SW 1271 (cell line): ENCODE measurements at places on chromosomes 11 and 22.
A peak's percentile ranks its signal among the peaks of the same experiment; 100 is the strongest.

- no peak for DNase-seq
These were observed 8.4 kb upstream of the SLC15A3 start for GRCh38 chr11:60960405-60960804.

- no peak for DNase-seq
These were observed 165.2 kb downstream of the PGR start for GRCh38 chr11:100964435-100964834.

- DNase-seq, result no peak
These were observed 4.1 kb downstream of the BRMS1 start for GRCh38 chr11:66340596-66341501.

DNA sequence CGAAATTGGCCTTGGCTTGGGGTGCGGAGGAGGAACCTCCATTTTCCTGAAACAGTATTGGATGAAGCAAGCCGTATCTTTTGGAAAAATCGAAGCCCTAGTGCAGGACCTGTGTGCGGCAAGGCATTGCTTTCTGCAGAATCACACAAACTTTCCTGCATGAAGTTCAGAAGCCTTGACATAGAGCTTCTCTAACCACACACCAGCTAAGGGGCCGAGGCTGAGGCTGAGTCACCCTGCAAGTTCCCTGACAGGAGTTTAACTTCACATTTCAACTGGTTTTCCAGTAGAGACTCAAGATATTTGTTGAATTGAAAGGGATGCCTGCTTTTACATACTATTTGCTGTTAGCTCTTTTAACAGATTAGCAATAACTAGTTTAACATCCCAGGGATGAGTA, 67.8 kb downstream of the TCF20 start:
- DNase-seq, result no peak

- peak; percentile 22 for DNase-seq
These were observed 223.6 kb downstream of the ADAMTS15 start for GRCh38 chr11:130671801-130672700.

DNA sequence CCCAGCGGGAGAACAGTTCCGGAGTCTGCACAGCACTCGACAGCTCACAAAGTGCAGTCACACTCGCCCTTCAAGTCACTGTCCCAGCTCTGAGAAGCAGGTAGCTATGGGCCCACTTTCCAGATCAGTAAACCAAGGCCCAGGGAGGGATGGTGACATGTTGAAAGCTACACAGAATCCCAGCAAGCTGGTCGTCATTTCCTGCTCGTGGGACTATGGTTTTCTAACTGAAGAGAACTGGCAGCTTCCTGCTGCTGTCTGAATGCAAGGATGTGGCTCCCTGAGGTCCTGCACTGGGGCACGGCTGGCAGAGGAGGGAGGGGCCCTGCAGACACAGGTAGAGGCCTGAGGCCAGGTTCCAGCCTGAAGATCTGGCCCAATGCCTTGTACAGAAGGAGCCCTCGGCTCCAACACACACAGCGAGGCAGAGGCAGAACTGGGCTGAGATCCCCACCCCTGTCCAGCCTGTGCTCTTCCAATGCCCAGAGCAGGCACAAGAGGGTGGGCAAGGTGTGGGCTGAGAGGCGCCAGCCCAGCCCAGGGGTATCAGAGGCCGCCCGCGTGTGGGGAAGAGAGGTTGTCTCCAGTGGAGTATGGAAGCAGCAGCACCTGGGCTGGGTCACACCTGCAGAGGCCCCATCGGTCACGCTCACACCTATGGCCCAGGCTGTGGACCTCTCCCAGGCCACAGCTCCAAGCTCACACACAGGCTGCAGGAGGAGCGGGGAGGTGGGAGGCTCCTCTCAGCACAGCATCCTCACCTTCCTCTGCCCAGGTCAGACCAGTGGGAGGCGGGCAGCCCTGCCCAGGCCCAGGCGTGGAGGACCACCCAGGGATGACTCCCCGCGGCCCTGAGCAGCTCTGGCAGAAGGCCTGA, 119.2 kb downstream of the PHF21B start:
- no peak for DNase-seq

GRCh38 chr22:37618072-37618656, 9.5 kb downstream of the GGA1 start:
- no peak for DNase-seq

- DNase-seq, result no peak
These were observed 44.5 kb downstream of the ZNF280B start for GRCh38 chr22:22463855-22464540.

GRCh38 chr22:22593964-22594656, 35.0 kb upstream of the PRAME start:
- peak; percentile 6 for DNase-seq

DNA sequence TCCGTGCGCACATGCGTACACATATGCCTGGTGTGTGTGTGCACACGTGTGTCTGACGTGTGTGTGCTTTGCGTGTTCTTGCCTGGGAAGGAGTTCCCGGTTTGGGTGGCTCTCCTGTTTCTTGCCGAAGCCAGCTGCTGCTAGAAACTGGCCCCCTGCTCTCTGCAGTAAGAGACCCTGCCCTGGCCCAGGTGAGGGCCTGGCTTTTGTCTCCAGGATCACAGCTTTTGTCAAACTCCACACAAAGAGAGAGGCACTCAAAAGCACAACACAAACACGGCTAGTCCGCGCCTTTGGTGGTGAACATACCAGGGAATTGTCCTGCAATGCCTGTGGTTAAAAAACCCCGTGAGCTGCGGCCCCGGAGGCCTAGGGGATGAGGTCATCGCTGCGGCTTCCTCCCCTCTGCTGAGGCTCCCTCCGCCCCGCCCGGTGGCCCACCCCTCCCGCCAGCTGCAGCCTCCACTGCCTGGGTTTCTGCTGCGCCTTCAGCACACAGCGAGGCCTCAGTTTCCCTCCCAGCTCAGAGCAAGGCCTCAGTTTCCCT, 88.9 kb downstream of the KCNQ1 start:
- peak; percentile 74 for DNase-seq

DNA sequence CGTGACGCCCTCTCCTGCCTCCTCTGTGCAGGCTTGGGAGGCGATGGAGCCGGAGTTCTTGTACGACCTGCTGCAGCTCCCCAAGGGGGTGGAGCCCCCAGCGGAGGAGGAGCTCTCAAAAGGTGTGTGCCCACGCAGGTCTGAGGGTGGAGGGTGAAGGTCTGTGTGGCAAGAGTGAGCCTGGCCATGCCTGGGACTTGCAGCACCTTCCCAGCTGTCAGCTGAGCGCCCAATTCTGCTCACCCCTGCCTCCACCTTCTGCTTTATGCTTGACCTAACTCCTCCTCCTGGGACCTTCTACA, 2.5 kb downstream of the PARVG start:
- DNase-seq, result no peak

DNA sequence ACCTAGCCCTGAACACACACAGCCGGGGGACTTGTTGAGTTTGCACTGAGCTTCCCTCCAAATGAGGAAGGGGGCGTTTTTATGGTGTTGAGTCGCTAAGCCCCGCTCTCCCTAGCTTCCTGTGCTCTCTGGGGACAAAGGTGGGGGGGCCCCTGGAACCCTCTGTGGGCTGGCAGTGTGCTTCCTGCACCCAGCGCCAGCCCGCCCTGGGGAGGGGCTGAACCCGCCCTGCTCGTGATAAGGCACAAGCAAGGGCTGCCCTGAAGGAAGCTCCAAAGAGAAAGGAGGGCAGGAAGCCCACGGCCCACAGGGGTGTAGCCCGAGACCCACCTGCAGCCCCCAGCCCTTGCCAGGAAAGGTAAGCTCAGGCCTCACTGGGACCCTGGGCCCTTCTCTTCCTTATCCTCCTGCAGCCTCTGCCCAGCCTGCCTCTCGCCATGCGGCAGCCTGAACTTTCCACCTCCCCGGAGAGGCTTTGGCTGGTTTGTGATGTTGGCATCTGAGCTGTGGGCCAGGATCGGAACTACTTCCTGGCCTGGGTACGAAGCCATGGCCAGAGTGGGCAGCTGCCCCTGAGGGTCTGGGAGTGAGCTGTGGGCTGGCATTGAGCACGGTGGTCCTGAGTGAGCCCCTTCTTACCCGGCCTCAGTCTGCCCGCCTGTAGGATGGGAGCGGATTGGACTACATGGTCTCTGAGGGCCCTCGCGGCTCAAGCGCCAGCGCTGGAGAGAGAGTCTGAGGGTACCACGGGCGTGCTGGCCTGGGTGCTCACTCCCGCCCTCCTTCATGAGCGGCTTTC, at the start of gene FERMT3:
FERMT3 (plus strand) TSS at position 265 of the 799 bp plus-strand sequence. CDS start 644 bp downstream, outside the sequence.
- DNase-seq, result no peak

- no peak for DNase-seq
These were observed 95.4 kb upstream of the GALNT18 start for GRCh38 chr11:11717064-11717725.

DNA sequence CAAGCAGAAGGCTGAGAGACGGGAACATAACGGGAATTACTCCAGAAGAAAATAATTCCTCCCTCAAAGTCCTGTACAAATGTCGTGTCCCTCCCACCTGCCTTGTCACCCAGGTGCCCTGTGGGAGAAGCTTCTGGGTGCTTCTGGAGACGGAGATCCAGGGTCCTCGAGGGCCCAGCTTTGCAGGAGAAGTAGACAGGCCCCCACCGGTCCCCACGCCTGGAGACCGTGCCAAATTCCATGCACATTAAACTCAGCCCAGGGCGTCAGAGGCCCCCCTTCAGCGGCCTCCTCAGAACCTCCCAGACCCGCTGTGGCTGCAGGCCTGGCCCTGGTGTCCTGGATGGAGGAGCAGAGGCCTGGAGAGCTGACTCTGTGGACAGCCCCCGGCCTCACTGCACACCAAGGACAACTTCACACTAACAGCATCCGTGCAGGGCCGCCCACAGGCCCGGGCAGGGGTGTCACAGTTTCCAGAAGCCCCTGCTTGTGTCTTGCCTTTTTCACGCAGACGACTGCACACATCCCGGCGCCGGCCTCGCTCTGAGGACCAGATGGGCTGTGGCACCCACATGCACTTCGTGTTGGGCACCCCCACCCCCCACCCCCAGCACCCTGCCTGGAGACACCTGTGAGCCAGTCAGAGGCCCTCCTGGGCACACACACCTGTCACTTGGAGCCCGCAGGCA, 734.3 kb downstream of the BRD1 start:
- no peak for DNase-seq

- DNase-seq, result peak; percentile 69
These were observed at the start of gene UBASH3B for GRCh38 chr11:122655527-122656072. TSS of gene UBASH3B (plus strand) at chr11:122655722. CDS start at chr11:122656050, 328 bp downstream.

DNA sequence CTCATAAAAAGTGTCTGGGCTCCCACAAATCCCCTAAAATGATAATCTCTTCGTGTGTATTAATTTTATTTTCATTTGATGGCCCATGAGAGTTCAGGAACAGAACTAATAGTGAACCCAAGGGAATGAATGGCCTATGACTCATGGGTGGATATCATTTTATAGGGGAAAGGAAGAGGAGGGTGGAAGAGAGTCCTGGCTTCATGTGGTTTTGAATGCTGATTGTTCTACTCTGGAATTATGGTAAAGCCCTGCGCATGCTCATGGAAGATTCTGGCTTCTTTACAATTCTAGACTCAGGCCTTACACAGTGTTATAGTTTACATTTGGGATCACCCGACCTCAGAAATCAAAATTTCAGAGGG, 35.2 kb downstream of the MAML2 start:
- no peak for DNase-seq

DNA sequence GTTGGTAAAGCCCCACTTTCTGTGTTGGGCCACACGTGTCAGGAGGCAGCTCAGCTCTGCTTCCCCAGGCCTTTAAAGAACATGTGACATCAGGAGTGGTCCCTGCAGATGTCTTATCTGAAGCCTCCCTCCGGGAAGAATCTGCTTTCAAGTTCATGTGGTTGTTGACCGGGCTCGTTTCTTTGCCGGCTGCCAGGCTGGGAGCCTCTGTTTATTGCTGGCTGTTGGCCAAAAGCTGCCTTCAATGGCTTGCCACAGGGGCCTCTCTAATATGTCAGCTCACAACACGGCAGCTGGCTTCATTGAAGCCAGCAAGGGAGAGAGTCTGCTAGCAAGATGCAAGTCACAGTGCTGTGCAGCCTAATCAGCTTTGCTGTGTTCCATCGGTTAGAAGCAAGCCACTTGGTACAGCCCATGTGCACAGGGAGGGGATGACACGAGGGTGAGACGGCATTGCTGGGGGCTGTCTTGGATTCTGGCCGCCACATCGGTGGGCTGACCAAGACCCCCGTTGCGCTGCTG, 14.6 kb downstream of the MRGPRF start:
- DNase-seq, result no peak

GRCh38 chr11:74468058-74468457, 709 bp upstream of the KCNE3 start:
- no peak for DNase-seq

DNA sequence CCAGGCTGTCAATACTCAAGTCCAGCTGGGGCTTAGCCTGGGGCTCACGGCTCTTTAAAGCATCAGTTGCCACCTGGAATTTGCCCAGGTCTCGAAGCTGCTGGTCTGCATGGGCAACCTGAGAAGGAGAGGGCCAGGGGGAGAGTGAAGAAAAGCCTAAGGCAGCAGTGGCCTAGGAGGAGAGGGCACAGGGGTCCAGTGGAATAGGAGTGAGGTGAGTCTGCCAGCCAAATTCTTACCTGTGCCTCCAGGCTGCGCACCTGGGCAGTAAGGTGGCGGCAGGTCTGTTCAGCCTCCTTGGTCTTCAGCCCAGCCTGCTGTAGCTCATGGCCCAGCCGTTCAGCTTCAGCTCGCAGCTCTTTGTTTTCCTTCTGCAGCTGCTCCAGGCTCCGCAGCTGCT, 10.0 kb downstream of the IL18BP start:
- DNase-seq, result no peak

DNA sequence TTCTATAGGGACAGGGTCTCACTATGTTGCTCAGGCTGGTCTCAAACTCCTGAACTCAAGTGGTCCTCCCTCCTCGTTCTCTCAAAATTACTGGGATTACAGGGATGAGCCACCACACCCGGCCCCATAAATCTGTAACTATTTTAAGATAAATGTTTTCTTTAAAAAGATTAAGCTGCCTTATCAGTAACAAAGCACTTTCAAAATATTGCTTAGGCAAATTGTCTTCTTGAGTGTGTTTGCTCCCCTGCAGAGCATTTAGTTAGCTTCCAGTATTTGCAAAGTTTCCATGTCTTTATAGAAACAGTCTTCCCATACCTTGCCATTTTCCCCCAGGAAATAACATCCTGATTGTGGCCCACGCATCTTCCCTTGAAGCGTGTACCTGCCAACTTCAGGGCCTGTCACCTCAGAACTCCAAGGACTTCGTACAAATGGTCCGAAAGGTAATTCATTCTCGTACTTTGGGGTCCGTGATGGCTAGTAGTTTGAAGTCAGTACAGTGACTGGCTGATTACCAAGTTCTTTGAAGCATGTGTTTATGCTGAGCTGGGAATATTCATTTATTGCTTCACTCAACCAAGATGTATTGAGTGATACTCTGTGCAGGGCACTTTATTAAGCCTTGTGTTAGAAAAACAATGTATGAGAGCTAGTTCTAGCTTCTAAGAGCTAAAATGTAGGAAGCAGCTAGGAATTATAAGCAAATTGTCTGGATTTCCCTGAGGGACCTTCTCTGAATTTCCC, 30.4 kb upstream of the CRTAM start:
- no peak for DNase-seq
